ENCODE measurements at places on chromosomes 5 and 9.

DNA sequence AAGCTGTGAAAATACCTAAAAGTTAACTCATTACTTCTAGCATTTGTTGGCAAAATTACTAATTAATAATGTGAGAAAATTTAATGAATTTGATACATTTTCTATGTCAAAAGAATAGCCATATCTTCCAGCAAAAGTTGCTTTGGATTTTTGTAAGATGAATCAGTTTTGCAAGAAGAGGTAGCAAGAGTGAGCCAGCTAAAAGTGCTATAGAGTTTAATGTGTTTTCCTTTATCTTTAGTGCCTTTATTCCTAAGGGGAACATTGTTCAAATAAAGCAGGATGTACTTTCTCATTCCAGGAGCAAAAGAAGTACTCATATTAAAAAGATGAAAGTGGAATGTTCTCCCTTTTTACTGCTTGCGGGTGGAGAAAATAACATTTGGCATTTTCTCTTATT lies 622.2 kb downstream of the ANXA1 start:
- DNase-seq, result no peak

DNA sequence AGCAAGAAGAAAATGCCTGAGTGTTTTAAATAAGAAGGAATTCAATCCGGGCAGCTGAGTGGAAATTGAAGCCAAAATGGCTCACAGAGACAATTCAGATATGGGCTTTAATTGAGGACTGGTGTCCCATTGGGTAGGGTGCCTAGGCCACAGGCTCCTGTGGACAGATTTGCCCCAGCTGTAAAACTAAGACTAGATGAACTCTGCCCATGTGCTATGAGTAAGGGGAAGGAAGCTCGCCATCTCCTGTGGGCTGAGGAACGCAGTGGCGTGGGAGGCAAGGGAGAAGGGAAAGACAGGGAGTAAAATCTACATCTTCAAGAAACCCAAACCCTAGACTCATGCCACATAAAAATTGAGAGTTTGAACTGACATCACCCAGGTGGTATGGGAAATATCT lies 66.1 kb downstream of the KLHL3 start:
- DNase-seq, result no peak

- no peak for DNase-seq
Measured at GRCh38 chr9:113946496-113947115, 70.5 kb downstream of the ZNF618 start.

DNA sequence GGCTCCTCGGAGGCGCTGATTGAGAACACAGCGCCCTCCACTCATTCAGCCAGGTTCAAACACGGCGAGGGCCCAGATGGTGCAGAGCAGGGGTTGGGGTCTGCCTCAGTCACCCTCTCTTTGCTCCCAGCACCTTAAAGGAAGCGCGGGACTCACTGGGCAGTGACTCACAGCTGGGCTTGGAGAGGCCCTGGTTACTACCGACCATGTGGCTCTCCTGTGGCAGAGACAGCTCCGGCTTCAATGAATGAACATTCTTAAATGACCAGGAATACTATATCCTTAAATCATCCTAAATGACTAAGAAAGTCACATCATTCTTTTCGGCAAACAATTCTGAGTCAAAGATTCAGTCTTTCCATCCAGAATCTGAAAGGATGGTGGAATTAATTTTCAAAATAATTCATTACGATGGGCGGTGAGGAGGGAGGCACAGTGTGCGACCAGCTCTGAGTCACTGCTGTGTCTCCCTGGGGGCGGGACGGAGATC lies 1.6 kb upstream of the INPP5E start:
- DNase-seq, result no peak

GRCh38 chr9:36940500-36940853 lies 93.6 kb downstream of the PAX5 start:
- DNase-seq, result no peak

DNA sequence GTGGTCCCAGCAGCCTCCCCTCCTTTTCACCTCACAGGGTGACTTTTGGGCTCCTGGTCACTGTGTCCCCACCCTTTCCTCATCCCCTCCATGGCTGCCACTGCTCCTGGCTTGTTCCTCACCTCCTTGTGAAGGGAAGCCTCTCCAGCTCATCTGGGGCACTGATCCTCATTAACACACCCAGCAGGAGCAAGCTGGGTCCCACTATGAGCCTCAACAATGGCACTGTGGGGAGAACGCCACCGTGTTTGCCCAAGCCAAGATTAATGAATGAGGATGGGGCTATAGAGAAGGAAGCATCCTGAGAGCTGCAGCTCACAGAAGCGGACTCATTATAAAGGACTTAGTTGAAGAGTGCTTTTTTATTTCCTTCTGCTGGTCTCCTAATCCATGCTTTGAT lies 118.4 kb downstream of the MARCHF11 start:
- no peak for DNase-seq

DNA sequence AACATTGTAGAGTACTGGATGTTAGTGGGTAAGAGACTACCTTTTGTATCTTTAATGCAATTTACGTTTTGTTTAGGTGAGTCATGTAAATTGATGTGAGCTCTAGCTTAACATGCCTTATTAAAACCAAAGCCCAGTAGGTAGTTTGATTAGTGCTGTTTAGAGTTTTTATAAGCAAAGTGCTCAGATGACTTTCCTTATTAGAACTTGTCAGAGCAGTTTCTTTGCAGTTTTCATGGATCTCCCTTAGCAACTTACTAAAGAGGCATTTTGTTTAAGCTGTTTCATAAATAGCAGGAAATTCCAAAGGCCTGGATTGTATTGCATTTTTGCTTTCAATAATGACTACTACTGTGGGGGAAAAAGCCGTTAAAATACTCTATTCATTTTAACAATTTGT lies 14.5 kb downstream of the ZSWIM6 start:
- no peak for DNase-seq

DNA sequence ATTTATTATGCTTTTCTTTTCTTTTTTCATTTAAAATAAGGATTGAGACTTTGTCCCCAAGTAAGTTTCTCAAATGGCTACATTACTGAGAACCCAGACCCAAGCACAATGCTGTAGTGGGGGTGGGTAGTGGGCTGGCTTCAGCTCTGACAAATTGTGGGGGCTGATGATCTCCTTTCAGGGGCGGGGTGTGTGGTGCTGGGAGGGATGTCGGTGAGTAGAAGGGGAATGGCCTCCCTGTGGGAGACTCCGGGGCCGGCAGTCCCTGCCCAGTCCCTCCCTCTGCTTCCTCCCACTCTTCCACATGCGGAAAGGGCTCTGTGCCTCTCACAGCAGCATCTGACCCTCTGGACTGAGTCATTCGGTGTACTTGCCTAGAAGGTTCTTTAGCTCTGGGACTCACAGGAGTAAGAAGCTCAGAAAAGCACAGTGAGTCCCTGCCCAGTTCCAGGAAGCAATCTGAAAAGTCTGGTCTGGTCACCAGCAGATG lies 14.3 kb downstream of the CD180 start:
- no peak for DNase-seq

DNA sequence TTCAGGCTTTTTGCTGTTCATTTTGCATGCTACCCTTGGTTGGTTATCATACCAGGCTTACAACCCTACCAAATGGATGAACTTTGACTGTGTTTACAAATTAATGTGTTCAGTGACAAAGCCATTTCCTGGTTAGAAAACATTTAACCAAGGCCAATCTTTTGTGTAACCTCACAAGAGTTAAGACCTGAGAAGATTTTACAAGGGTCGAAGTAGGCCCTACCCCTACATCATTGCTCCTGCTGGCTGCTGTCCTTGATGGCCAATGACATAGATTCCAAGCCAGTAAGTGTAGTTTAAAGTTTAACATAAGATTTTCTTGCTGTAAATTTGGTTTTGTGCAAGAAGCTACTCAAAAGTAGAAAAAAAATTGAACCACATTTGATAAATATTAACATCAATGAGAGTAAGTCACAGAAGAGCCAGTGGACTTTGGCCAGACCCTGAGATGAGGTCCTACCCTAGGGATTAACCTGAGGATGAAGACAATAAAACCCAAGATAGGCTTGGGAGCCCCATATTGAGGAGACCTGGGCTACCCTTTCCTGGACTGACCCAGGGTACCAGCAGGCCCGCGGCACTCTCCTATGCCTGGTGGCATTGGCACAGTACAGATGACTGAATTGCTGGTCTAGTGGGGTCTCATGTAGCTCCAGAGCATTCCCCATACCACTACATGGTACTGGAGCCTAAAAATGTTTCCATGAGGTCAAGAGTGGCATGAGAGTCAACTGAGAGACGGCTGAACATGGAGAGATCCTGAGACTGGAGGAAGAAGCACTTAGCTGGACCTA lies 8.3 kb downstream of the C1QTNF3 start:
- no peak for DNase-seq

DNA sequence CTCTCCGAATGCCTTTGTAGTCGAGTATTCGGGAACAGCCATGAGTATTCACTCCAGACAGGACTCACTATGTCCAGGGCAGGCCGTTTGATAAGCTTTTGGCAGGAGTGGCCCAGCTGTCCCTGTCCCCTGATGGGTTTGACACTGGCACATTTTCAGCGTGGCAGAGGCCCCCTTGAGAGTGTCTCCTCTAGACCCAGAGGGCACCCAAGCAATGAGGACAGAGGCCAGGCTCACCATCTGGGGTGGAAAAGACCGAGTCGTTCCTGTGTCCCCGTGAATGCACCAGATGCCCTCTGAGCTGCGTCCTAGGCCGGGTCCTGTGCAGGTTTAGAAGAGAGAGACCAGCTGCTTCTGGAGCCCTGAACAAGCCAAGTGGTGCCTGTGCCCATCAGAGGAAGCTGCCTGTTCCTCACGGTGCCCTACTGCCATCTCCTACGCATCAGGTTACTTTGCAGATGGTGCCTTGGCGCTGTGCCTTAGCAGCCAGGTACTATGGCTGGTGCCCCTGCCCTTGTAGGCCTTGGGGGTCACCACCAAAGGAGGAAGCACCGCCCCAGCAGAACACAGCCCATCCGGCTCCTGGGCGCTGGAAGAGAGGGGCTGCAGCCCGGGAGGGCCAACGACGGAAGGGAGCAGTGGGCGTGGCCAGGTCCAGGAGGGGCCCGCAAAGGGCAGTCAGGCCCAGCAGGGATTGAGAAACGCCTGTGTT lies 42.4 kb downstream of the LRSAM1 start:
- DNase-seq, result no peak

- no peak for DNase-seq
Measured at GRCh38 chr5:140106101-140106500, 7.8 kb upstream of the PURA start.

DNA sequence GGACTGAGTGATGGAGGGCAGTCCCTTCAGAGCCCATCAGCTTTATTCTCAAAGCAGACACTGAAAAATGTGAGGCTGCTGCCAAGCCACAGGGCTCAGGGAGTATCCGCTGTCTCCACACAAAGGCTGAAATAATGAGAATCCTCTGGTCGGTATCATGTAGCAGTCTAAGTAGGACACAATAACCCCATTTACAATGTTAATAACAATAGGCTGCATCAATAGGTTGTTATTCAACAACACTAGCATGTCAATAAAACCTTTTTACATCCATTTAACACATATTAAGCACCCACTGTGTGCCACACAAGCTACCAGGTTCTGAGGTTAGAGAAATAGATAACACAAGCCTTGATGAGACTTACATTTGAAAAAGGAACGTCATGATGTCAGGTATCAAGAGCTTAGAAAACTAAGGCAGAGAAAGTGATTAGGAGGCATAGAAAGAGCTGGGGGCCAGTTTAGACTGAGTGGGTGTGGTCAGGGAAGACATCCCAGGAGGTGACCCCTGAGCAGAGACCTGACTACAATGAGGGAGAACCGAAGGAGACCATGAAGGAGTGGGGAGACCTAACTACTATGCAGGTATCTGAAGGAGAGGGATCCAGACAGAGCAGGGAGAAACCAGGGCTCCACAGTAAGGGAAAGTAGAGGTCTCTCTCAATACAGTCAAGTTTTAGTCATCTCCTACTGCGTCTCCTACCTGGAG lies 140.1 kb upstream of the GRIA1 start:
- DNase-seq, result no peak

DNA sequence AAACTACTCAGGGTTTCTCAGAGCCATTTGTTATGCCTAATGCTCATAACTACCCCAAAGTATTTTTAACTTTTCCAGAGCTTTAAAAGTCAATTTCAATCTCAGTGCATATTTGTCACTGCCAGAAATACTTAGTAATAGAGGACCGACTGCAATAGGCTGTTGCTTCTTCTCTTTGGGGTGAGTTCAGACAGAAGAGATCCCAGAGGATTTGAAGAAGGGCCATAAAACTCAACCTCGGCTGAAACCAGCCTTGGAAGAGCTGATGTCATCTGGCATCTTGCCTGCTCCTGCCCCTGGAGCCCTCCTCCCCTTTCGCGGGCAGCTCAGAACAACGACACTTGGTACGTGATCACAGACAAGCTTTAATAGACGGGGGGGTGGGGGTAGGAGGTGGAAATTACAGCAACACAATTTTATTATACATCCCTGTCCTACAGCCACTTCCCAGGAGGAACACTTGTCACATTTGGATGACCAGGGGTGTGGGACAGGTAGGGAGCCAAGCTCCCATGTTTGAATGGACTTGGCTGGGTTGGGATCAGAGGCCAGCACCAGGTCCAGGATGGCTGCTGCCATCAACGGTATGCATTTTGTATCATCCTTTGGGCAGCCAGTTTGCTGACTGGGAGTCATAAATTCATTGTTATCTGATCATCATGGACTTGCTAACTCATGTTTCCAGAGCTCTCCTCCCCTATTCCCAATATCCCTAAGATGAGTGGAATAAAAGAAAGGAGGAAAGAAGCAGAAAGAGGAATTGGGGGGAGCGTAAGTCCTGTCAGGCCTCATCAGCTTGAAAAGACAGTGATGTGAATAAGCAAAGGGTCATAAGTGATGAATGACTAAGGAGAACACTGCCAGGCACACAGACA lies 186.6 kb upstream of the PANK3 start:
- no peak for DNase-seq

DNA sequence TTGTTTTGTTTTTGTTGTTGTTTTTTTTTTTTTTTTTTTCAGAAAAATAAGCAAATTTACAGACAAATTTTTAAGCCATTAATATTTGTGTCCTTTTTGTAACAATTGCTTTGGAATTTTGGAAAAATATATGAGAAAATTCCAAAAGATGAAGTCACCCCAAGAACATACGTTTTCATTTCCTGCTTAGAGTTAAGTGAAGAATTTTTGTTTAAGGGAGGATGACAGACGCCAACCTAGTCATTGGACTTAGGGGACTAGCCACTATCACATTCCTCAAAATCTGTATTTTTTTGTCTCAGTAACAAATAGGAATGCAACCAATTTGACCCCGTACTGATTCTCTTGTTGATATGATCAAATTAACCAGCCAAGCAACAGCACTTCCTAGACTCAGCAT lies 433.9 kb upstream of the SLC30A5 start:
- no peak for DNase-seq

GRCh38 chr5:17761326-17761725 lies 127.1 kb downstream of the TAF11L14 start:
- no peak for DNase-seq

GRCh38 chr5:170533383-170533782 lies 29.6 kb downstream of the KCNIP1 start:
- DNase-seq, result no peak

DNA sequence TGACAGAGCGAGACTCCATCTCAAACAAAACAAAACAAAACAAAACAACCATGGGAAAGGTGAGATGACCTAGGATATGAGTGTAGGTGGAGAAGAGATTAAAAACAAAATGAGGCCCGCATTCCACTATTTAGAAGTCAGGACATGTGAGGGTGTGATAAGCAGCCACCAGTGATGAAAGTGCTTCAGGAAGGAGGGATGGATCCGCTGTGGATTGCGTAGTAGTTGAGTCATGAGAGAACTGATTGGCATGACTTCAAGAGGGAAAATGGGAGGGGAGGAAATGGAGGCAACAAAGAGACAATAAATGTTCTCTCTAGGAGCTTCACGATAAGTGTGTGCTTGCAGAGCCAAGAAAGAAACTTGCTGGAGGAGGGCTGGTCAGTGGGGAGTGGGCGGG lies 367.6 kb downstream of the ARL15 start:
- no peak for DNase-seq

- DNase-seq, result no peak
Measured at GRCh38 chr9:68551191-68551590, 10.5 kb upstream of the TMEM252 start.
